Endothelial cell (in vitro differentiated cells): ENCODE measurements at places on chromosomes 7 and 10. TPM values are rescaled to one million over a fixed set of nuclear protein-coding genes. Genes with fewer than 3 reads are reported as not detected.

SPDYE9 gene
- 0.13 TPM for total RNA-seq

ELFN1 gene
- total RNA-seq, result 10.6 TPM

PCLO gene
- total RNA-seq, result 5.1 TPM

PRKAR2B gene
- 28.4 TPM for total RNA-seq

EXOC6 gene
- total RNA-seq, result 28.5 TPM

NUTM2A gene
- 2.6 TPM for total RNA-seq

GRCh38 chr10:12679636-12680035 lies 321.9 kb downstream of the CCDC3 start:
- no peaks in the 10 kb centered on the region for H3K36me3 ChIP-seq
- DNase-seq, result no peak
- H3K4me1 ChIP-seq, result no peaks in the 10 kb centered on the region

DNA sequence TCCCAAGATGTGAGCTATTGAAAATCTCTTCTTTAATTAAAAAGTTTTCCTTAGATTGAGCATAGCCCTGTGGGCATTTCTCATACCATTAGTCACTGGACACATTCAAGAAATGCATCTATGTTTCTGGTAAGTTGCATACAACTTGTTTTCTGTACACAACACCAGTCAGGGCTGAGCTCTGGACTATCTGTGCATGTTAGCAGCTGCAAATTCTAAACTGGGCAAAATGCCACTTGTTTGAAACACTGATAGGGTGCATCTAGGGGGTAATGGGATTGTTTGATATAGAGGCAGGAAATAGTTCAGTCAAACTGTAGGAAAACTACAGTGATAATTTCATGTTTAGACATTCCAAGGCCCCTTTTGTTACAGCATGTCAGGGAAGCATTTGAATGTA lies 145.6 kb upstream of the NPY start:
- no peak for DNase-seq
- no peak overlapping the region for H3K4me3 ChIP-seq
- H3K36me3 ChIP-seq, result no peaks in the 10 kb centered on the region
- H3K27me3 ChIP-seq, result peaks cover 2% of the 10 kb centered on the region
- no peak overlapping the region for H3K27ac ChIP-seq

- no peak for DNase-seq
- peaks cover 36% of the 10 kb centered on the region for H3K4me1 ChIP-seq
- H3K27ac ChIP-seq, result peak overlapping the region; percentile 39
- peaks cover 4% of the 10 kb centered on the region for H3K36me3 ChIP-seq
These were observed 43.5 kb downstream of the MTPN start for GRCh38 chr7:135933509-135934188.

GRCh38 chr7:88321694-88322093 lies 15.0 kb upstream of the STEAP4 start:
- H3K27ac ChIP-seq, result no peak overlapping the region
- DNase-seq, result no peak
- H3K4me3 ChIP-seq, result no peak overlapping the region
- H3K4me1 ChIP-seq, result peaks cover 6% of the 10 kb centered on the region
- H3K36me3 ChIP-seq, result no peaks in the 10 kb centered on the region

- H3K27ac ChIP-seq, result peak overlapping the region; percentile 77
- H3K36me3 ChIP-seq, result peaks cover 7% of the 10 kb centered on the region
- no peak overlapping the region for H3K4me3 ChIP-seq
- DNase-seq, result no peak
- peaks cover 42% of the 10 kb centered on the region for H3K4me1 ChIP-seq
These were observed 35.6 kb downstream of the PRKAR2B start for GRCh38 chr7:107080099-107080505.

GRCh38 chr10:23525406-23525805 lies 86.5 kb downstream of the OTUD1 start:
- H3K27me3 ChIP-seq, result no peaks in the 10 kb centered on the region
- no peak overlapping the region for H3K4me3 ChIP-seq
- no peak for DNase-seq
- no peak overlapping the region for H3K27ac ChIP-seq
- no peaks in the 10 kb centered on the region for H3K36me3 ChIP-seq
- no peaks in the 10 kb centered on the region for H3K4me1 ChIP-seq

GRCh38 chr7:116280803-116281202 lies 70.5 kb downstream of the TES start:
- H3K36me3 ChIP-seq, result no peaks in the 10 kb centered on the region
- no peak for DNase-seq
- peaks cover 3% of the 10 kb centered on the region for H3K4me1 ChIP-seq
- H3K27ac ChIP-seq, result no peak overlapping the region
- H3K27me3 ChIP-seq, result no peaks in the 10 kb centered on the region

GRCh38 chr7:26937306-26937705 lies 72.9 kb upstream of the SKAP2 start:
- no peak overlapping the region for H3K27ac ChIP-seq
- H3K4me3 ChIP-seq, result no peak overlapping the region
- H3K36me3 ChIP-seq, result no peaks in the 10 kb centered on the region

- no peaks in the 10 kb centered on the region for H3K36me3 ChIP-seq
- no peak overlapping the region for H3K4me3 ChIP-seq
- H3K27me3 ChIP-seq, result no peaks in the 10 kb centered on the region
- no peak for DNase-seq
These were observed 78.8 kb upstream of the MDFIC start for GRCh38 chr7:114843102-114843501.

GRCh38 chr7:137931823-137932222 lies 70.1 kb downstream of the CREB3L2 start:
- no peak for DNase-seq
- no peak overlapping the region for H3K4me3 ChIP-seq
- H3K4me1 ChIP-seq, result peaks cover 40% of the 10 kb centered on the region
- peaks cover 16% of the 10 kb centered on the region for H3K36me3 ChIP-seq

GRCh38 chr7:87858417-87859100 lies 17.6 kb downstream of the SLC25A40 start:
- H3K27me3 ChIP-seq, result peaks cover 3% of the 10 kb centered on the region
- H3K4me3 ChIP-seq, result peak overlapping the region; percentile 71
- peaks cover 10% of the 10 kb centered on the region for H3K36me3 ChIP-seq
- no peaks in the 10 kb centered on the region for H3K4me1 ChIP-seq

DNA sequence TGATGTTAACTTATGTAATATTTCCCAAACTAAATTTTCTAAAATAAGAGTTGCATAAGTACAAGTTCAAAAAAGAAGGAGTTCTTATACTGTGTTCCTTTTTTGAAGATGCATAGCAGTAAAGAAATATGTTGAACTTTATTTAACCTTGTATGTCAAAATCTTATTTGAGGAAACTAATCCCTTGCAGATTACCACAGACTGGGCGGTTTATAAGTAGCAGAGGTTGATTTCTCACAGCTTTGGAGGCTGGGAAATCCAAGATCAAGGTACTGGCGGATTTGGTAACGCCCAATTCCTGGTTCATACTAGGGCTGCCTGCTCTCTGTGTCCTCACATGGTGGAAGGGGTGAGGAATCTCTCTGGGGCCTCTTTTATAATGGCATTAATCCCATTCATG lies 68.5 kb downstream of the GNAT3 start:
- H3K27me3 ChIP-seq, result no peaks in the 10 kb centered on the region
- no peak overlapping the region for H3K4me3 ChIP-seq
- H3K27ac ChIP-seq, result no peak overlapping the region
- peaks cover 10% of the 10 kb centered on the region for H3K4me1 ChIP-seq

DNA sequence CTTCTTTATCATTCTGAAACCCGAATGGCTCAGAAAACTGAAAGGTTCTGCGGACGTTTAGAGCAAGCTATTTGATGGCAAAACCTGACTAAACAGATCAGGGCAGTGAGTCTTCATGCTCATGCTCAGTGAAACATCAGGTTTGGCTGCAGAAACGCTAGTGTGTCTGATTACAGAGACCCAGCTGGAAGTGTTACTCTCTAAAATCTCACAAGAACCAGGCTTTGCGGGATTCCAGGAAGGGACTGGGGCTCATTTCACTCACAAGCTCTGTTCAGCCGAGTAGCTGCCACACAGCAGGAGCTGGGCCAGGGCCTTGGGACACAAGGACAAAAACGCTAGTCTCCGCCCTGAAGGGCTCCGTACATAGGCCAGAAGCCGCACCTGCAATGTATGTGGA lies 2.9 kb downstream of the PITRM1 start:
- H3K27me3 ChIP-seq, result peaks cover 5% of the 10 kb centered on the region
- H3K4me3 ChIP-seq, result no peak overlapping the region
- DNase-seq, result no peak
- H3K27ac ChIP-seq, result no peak overlapping the region
- peaks cover 2% of the 10 kb centered on the region for H3K4me1 ChIP-seq
- H3K36me3 ChIP-seq, result peaks cover 32% of the 10 kb centered on the region

DNA sequence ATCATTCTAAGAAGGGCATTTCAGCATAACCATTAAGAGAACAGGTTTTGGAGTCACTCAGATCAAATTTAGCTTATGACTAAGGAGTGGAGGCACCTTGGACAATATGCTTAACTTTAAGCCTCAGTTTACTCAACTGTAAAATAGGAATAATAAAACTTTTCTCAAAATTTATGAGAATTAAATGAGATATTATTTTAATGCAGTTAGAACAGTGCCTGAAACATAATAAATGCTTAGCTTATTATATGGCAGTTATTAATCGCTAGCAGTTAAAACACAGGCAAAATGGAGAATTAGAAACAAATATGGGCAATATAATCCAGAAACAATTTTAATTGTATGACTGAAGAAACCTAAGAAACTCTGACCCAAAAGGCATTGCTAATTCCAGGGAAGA lies 2.9 kb upstream of the AUTS2 start:
- H3K4me1 ChIP-seq, result peaks cover 7% of the 10 kb centered on the region
- no peak overlapping the region for H3K27ac ChIP-seq
- peaks cover 12% of the 10 kb centered on the region for H3K27me3 ChIP-seq

DNA sequence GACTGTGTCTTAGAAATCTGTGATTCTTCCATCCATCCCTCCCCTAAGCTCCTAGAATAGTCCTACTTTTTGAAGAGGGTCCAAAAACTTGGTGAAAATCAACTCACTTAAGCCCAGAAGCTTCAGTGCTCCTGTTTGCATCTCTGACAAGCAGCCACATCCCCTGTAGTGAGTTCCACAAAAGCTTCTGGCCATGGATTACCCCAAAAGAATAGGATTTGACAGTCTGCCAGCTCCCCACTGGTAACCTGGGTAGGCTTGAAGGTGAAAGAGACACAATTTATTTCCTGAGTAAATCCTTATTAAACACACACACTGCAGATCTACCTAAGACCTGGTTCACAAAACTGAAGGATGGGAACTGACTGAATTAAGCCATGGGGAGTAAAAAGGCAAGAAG lies 46.5 kb downstream of the LGI1 start:
- H3K27me3 ChIP-seq, result peaks cover 1% of the 10 kb centered on the region
- peaks cover 5% of the 10 kb centered on the region for H3K4me1 ChIP-seq
- H3K36me3 ChIP-seq, result no peaks in the 10 kb centered on the region
- no peak overlapping the region for H3K27ac ChIP-seq

GRCh38 chr10:33939892-33940291 lies 605.4 kb upstream of the NRP1 start:
- no peak for DNase-seq
- no peaks in the 10 kb centered on the region for H3K27me3 ChIP-seq
- H3K36me3 ChIP-seq, result no peaks in the 10 kb centered on the region
- no peak overlapping the region for H3K27ac ChIP-seq
- peaks cover 24% of the 10 kb centered on the region for H3K4me1 ChIP-seq

DNA sequence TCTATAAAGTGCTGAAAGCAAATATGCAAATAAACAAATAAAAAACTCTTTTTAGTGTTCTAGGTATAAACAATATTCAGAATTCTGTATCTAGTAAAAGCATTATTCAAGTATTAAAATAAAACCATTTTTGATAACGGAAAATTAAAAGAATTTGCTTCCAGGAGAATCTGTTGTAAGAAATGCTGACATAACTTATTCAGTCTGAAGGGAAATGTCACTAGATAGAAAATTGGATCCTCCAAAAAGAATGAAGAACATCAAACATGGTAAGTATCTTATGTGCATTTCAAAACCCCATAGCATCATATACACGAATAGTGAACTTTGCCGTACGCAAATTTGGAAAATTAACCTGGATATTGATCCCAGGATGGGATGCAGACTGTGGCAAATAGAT lies 506.7 kb downstream of the GLRX3 start:
- H3K27me3 ChIP-seq, result peaks cover 3% of the 10 kb centered on the region
- H3K36me3 ChIP-seq, result peaks cover 5% of the 10 kb centered on the region

DNA sequence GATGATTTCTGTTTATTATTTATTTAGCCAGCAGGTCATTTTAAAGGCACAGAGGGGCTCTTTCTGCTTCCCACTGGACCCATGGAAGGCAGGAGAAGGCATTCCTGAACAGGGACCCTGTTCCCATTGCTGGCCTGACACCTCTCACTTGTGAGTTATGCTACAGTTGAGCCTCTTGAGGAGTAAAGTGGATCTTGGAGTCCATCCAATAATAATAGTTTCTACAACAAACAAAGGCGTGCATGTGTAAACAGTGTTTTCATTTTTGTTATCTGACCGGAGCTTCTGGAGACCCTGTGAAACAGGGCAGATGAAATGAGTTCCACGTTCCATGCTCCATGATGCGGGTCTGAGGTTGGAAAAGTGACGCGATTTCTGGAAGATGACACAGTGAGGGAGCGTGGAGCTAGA lies 127.3 kb upstream of the HABP2 start:
- H3K27me3 ChIP-seq, result peaks cover 1% of the 10 kb centered on the region
- no peaks in the 10 kb centered on the region for H3K4me1 ChIP-seq
- no peak for DNase-seq
- no peaks in the 10 kb centered on the region for H3K36me3 ChIP-seq
- no peak overlapping the region for H3K4me3 ChIP-seq
- no peak overlapping the region for H3K27ac ChIP-seq

GRCh38 chr7:16421333-16422102 lies at the start of gene CRPPA:
CRPPA (minus strand) TSS chr7:16421538; CDS start chr7:16421322, 216 bp downstream.
- H3K4me1 ChIP-seq, result peaks cover 6% of the 10 kb centered on the region
- H3K27ac ChIP-seq, result peak within 1 kb of the TSS; percentile 85
- H3K36me3 ChIP-seq, result no peaks in the 10 kb centered on the region

DNA sequence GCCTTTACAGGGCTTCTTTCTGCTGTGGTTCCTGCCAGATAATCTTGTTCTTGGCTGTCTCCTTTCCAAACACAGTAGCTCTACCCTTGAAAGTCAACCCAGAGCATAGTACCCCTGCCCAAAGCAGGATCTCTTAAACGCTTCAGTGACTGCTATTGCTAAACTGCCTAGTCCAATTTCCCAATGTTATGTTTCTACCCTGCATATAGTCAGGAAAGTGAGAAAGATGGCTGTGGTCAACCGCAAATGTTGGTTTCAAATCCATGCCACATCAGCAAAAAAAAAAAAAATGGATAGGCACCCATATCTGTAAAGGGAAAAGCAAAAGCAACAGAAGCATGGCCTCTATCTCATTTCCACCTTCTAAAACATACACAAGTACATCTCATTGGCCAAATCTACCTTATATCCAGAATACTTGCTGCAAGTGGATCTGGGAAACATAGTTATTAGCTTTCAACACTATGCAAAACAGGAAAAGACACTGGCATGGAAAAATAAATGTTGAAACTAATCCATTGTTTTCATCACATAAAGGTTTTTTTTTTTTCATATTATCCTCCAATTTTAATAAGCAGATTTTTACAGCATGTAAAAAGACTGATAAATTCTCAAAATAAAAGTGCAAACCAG lies 59.8 kb downstream of the DNAJC1 start:
- no peaks in the 10 kb centered on the region for H3K27me3 ChIP-seq
- no peaks in the 10 kb centered on the region for H3K36me3 ChIP-seq
- DNase-seq, result no peak
- peaks cover 19% of the 10 kb centered on the region for H3K4me1 ChIP-seq
- H3K27ac ChIP-seq, result no peak overlapping the region

DNA sequence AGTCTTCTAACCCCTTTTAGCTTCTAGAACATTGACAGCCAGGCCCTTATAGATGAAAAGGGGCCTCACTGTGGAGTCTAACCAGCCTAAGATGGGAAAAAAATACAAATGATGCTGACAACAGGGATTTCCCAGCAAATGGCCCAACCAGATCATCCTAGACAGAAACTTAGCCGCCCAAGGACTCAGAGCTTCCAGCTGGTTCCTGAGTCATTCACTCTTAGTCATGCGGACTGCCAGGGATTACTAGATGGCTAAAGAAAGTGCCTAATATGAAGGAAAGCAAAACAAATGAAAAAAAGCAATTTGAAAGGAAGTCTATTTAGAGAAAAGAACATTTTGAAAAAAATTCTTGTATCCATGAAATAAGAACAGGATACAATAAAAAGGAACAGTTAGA lies 23.7 kb downstream of the TSPAN14 start:
- peaks cover 30% of the 10 kb centered on the region for H3K36me3 ChIP-seq
- peaks cover 2% of the 10 kb centered on the region for H3K27me3 ChIP-seq
- DNase-seq, result no peak
- H3K4me1 ChIP-seq, result peaks cover 20% of the 10 kb centered on the region
